ENCODE measurements at places on chromosomes 16 and 17.

GRCh38 chr17:82105882-82106687 lies 8.0 kb upstream of the FASN start:
- DNase-seq = peak; percentile 27

DNA sequence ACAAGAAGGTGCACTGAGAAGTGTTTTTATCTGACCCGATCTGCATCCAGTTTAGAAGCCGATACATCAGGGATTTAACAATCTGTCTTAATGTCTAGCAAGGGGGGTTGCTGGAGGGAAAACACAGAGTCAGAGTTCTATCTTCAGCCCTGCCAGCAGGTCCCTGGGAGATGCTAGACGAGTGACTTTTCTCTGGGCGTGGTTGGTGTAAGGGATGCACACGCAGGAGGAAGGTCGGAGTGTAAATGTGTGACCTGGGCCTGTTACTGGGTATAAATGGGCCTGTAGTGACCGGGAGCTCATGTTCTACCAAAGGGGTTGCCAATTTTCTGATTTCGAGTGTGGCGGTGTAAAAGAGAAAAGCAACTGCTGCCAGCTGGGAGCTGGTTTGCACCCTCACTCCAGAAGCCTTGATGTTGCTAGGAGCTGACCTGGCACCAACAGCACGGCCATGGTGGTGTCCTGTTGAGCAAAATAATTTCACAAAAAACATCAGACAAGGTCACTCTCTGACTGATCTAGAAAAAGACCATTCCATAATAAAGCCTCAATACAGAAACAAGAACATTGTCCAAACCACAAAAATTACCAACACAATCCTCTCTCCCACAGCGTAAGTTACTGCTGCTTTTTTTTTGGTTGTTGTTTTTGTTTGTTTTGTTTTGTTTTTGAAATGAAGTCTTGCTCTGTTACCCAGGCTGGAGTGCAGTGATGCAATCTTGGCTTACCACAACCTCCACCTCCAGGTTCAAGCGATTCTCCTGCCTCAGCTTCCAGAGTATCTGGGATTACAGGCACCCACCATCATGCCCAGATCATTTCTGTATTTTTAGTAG lies 1.3 kb upstream of the KCTD13 start:
- DNase-seq = no peak

DNA sequence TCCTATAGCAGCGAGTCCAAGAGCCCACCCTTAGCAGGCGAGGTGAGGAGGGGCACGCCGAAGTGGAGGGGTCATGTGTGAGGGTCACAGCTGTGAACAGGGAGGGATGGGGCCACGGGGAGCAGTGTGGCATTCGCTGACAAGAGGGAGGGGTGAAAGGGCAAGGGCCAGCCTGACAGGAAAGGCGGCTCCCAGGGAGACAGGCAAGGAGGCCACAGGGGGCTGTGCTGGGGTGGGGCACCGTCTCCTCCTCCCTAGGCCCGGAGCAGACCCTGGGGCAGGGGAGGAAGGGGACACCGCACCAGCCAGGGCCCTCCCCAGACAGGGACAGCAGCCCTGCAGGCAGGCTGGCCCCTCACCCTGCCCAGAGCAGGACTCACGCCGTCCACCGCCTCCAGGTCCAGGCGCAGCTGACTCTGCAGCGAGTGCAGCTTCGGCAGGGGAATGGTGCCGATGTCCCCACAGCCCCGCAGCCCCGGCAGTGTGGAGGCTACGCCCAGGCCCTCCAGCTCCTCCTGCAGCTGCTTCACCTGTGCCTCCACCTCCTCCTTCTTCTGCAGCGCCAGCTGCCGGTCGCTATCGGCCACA lies 15.1 kb downstream of the GNPTG start:
- DNase-seq = no peak

- no peak for DNase-seq
Observed at GRCh38 chr17:59234631-59235030, 14.3 kb downstream of the GDPD1 start.

DNA sequence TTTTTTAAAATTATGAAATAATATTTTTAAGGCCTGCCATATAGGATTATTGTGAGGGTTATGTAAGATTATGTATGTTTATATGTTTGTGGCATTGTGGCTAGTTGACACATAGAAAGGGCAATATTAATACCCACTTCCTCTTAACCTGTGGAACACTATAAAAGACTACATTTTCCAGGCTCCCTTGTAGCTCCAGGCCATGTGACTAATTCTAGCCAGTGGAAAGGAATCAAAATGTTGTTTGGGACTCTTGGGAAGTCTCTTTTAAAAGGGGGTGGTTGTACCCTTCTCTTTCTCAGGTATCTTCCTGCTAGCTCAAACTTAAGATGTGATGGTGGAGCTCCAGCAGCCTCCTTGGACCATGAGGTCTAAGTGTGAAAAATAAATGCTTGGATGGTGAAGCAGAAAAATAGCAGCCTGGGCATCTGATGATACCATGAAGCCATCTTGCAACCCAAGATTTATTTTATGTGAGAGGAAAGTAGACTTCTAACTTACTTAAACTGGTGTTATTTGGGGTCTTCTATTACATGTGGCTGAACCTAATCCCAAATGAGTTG lies 39.2 kb downstream of the TEKT5 start:
- DNase-seq = no peak

DNA sequence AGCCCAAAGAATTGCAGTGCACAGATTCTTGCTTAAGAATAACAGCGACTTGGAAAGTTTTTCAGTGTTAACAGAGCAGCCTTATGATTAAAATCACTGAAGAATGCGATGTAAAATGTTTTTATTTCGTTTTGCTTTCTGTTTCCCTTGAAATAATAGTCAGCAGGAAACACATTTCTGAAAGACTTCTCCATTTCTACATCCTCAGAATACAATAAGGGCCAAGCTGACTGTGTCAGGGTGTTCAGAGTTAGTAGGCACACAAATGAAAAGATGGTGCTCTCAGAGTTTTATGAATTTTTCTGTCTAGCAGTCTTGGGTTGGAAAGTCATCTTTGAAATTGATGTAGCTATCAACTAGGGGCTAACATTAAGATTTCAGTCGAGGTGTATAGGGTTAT lies 582.9 kb upstream of the RBFOX1 start:
- DNase-seq = no peak

GRCh38 chr16:6375465-6376075 lies 957.1 kb upstream of the RBFOX1 start:
- DNase-seq = no peak

GRCh38 chr16:17768257-17768656 lies 297.5 kb upstream of the XYLT1 start:
- DNase-seq = no peak

DNA sequence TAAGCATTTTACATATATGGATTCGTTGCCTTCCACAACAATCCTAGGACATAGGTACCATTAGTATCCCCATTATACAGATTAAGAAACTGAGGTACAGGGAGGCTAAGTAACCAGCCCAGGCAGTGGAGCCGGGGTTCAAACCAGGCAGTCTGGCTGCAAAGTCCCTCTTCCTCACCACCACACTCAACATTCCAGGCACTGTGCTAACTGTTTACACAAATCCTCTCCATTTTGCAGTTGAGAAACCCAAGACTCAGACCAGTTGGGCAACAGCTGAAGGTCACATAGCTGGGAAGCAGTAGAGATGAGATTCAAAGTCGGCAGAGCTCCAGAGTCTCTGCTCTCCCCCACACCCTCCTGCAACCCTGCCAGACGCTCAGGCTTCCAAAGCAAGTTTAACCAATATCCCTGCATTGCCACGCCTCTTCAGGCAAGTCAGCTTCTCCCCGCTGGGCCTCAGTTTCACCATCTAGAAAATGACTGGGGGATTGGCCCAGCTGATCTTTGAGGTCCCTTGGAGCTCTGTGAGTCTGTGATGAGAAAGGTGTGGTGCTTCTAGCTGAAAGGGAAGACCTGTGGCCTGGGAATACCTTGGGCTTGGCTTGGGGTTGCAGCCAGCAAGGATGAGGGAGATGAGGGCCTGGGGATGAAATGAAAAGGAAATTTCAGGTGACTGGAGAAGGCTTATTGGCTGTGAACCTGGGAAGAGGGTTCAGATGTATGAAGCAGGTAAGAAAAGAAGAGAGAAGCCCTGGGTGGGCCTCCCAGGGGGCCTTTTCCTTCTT lies 14.0 kb downstream of the CCR7 start:
- DNase-seq = no peak

DNA sequence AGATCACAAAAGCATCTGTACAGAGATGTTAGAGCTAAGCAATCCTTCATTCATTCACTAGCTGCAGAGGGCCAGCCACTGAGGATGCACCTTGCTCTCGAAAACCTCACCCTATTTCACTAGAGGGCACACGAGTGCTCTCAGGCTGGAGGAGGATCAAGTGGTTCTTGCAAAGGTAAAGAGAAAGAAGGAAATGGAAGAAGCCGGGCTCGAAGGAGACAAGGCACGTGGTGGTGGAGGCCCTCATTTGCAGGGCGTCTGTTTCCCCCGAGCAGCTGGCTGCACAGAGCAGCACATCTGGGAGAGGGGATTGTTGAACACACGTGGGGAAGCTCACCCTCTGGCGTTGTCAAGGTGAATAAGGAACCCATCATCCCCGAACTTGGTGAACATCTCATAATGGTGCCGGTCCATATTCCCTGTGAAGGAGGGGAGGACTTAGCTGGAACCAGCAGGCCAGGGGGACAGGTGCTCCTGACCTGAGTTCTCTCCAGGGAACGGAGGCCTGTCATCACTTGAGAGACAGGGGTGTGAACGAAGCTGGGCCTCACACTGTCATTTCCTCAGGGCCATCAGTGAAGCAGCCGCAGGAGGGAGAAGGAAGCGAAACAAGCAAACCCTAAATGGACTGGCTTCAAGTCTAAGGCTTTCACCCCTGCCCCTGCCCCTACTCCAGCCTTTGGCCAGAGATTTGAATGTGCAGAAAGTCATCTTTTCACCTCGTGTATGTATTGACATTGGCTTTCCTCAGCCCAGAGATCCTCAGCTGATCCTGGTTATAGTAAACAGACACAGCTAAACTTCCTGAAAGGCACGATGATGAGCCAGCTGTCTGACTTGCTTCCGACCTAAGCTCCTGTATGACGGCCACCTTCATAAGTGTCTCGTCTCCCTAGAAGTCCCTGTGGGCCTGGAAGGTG lies 27.6 kb downstream of the PRKAR1A start:
- no peak for DNase-seq

DNA sequence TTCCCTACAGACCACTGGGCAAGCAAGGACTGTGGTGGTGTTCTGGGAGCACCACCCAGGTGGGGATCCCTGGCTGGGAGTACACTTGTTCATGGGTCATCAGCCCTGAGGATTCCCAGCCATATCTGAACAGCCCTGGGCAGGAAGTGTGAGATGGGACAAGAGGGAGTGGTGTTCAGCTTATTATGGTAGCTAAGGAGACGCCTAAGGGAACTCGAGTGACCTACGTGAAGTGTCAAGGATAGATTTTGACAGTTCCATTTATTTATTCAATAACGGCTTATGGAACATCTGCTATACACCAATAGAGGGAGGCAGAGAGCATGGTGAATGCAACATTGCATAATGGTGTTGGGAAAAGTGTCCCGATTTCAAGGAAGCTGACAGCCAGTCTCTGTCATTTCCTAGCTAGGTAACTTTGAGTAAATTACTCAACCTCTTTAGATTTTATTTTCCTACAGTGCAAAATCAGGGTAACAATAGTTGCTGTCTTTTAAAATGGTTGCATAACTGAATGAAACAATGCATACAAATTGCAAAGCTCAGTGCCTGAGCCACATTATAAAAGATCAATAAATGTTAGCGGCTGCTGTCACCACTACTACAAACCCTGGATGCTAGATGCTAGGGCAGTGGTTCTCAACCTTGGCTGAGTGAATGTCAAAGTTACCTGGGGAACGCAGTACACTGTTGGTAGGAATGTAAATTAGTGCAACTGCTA lies 534.1 kb downstream of the GRIN2A start:
- no peak for DNase-seq

DNA sequence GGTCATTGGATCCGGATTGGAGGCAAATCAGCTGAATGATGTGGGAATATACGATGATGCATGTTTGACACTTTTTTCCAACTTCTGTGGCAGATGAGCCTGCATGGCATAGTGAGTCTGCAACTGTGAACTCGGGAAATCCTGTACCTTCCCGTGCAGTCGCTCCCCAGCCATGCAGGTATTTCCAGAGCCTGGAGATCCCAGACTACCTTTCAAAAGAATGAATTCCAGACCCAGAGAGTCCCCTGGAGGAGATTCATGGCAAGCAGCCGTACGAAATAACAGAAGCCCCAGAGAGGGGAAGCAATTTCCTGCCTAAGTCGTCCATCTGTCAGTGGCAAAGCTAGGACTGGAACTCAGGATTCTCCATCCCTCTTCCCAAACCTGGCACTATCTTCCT lies 75.7 kb upstream of the FAM20A start:
- no peak for DNase-seq

DNA sequence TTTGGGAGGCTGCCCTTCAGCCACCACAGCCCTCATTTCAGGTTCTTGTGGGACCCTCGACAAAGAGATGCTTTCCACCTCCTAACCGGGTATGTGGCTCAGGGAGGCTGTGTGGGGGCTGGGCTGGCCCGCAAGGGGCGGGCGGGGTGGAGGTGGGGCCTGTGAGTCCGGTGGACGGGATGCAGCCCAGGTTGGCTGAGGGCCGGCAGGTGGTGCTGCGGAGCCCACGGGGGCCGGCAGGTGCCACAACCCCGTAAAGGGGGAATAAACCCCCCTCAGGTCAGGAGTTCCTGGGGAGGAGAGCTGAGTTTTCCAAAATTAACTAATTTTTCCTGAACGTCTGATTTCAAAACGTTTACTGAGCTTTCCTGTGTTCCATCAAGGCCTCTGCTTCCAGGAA lies 4.9 kb upstream of the CIAO3 start:
- DNase-seq = no peak

- DNase-seq = no peak
Observed at GRCh38 chr17:4327606-4328005, 38.9 kb downstream of the UBE2G1 start.

GRCh38 chr16:71807905-71808592 lies 585 bp downstream of the AP1G1 start:
- DNase-seq = peak; percentile 85

DNA sequence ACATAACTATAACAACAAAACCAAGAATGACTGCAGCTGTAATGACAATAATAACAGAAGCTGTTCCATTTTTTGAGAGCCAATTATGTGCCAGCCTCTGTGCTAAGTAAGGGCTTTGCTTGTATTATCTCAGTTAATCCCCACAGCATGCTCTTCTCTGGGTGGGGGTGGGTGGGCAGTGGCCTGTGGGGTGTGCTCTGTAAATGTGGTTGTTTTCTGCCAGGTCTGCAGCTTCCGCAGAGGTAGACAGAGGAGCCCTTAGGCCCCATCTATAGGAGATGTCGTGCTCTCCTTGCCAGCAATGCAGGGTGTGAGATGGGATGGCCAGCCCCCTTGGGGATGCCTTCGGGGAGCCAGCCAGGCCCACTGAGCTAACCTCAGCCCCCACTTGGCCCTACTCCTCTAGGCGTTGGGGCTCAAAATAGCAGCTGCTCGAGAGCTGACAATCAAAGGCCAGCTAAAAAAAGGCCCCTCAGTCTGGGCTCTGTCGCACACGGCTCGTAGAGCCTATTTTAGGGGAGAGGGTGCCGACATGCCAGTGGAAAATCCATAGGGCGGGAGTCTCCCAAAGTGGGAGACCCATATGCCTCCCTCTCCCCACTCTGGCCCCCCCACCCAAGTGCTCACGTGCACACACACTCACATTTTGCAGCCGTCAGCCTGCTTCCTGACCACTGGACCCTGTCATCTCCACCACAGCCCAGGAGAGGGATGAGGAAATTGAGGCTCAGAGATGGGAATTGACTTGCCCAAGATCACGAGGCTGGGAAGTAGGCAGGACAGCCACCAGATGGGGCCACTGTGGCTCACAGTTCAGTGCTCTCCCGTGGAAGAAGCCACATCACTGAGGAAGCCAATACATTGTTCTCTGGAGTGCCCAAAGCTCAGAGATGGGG lies 15.8 kb downstream of the CDH16 start:
- peak; percentile 25 for DNase-seq

GRCh38 chr16:58465817-58466216 lies 34.1 kb upstream of the NDRG4 start:
- no peak for DNase-seq

GRCh38 chr17:80726558-80727408 lies 182.1 kb downstream of the RPTOR start:
- DNase-seq = no peak
